ENCODE measurements at places on chromosomes 7 and 10. TPM values are rescaled to one million over a fixed set of nuclear protein-coding genes. Genes with fewer than 3 reads are reported as not detected.
A peak's percentile ranks its signal among the peaks of the same experiment; 100 is the strongest.

DNA sequence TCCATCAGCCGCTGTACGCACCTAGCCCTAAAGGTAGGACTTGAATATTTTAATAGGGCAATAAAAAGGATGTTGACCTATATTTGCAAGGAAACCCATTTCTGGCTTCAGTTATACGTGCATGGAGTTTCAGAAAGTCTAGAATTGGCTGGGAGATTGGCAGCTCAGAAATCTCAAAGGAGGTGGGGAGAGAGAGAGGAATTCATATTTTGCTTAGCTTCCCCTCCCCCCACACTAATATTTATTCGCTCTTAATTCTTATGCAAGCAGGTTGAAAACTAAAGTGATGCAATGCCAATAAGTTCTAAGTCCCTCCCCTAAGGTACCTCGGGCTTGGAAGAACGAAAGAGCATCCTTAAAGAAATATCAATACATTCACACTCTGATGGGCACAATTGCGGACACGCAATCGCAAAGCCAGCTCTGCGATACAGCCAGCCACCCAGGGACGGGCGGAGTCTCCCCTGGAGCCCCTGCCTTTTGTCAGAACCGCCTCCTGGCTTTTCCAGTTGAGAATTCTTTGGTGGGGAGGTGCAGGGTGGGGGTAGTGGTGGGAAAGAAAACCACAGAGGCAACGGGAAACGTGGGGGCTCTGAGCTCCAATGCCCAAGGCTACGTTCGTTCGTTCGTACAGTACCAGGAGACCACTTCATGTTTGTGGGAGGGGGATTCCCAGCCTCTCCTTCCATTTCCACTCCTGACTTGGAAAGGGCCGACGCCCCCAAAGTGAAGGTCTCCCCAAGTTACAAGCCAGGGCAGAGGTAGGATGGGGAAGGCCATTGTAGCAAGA lies 1.3 kb downstream of the SHH start:
- no peak for DNase-seq

Gene PKD2L1
- not detected for polyA plus RNA-seq

GRCh38 chr7:35555386-35555785 lies 139.5 kb downstream of the HERPUD2 start:
- DNase-seq: no peak

DNA sequence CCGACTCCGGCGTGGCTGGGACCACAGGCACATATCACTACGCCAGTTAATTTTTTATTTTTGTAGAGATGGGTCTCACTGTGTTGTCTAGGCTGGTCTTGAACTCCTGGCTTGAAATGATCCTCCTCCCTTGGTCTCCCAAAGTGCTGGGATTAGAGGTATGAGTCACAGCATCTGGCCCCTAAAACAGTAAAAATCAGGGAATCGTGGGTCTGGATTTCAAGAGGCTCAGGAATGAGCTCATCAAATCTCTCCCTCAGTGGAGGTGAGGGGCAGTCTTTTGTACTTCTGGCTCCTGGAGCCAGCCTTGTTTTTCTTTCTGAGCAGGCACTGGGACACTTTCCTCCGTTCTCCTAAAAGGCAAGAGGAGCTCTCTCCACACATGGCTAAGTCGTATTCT lies 32.1 kb upstream of the RHEB start:
- DNase-seq: peak; percentile 30

DNA sequence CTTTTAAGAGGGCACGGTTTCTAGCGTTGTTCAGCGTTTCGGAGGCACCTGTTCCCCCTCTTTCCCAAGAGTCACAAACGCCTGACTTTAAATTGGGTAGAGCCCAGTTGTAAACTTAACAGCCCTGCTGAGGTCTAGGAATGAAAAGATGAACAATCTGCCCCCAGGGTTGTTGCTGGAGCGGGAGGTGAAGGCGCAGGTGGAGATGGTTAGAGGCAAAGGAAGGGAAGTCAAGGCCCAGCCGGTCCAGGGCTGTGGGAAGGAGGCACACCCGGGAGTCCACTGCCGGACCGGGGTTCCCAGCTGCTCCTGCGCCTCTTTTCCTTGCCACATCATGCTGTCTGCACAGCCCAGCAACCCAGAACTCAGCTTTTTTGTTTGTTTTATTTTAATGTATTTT lies 770 bp downstream of the PRXL2A start:
- DNase-seq: no peak

Gene VWDE
- polyA plus RNA-seq: 0.05 TPM

Gene PI4K2A
- 27.3 TPM for polyA plus RNA-seq

DNA sequence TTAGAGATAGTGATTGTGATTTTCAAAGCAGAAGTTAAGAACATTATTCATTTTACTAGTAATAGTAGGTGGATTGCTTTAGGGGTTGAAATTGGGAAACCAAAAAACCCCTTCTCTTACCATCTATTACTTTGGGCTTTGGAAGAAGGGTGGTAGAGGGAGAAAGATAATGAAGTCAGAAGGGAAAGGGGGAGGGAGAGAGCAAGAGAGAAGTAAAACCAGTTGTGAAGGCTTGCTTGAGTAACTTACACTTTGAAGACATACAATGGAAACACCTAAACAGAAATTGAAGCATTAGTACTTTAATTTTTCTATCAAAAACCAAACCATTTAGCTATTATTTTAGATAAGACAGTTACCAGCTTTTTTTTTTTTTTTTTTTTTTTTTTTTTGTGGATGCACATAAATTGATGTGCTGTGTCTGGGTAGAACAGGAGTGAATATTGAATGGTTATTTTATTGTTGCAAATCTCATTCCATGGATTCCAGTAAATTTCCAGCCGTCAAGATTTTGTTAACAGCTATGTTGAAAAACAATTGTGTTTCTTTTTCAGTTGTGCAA lies 5.5 kb downstream of the PRKAR2B start:
- DNase-seq: no peak

Gene SLC13A4
- polyA plus RNA-seq: 0.10 TPM

GRCh38 chr10:64369885-64370773 lies 848.9 kb downstream of the REEP3 start:
- DNase-seq: no peak

GRCh38 chr7:142313528-142313927 lies 55.7 kb upstream of the PRSS58 start:
- no peak for DNase-seq

Gene GRID2IP
- polyA plus RNA-seq: not detected

- no peak for DNase-seq
Observed at GRCh38 chr10:89377705-89378637, at the start of gene IFIT1B. Gene IFIT1B (plus strand): TSS chr10:89378056. CDS start chr10:89378136, 80 bp downstream.

DNA sequence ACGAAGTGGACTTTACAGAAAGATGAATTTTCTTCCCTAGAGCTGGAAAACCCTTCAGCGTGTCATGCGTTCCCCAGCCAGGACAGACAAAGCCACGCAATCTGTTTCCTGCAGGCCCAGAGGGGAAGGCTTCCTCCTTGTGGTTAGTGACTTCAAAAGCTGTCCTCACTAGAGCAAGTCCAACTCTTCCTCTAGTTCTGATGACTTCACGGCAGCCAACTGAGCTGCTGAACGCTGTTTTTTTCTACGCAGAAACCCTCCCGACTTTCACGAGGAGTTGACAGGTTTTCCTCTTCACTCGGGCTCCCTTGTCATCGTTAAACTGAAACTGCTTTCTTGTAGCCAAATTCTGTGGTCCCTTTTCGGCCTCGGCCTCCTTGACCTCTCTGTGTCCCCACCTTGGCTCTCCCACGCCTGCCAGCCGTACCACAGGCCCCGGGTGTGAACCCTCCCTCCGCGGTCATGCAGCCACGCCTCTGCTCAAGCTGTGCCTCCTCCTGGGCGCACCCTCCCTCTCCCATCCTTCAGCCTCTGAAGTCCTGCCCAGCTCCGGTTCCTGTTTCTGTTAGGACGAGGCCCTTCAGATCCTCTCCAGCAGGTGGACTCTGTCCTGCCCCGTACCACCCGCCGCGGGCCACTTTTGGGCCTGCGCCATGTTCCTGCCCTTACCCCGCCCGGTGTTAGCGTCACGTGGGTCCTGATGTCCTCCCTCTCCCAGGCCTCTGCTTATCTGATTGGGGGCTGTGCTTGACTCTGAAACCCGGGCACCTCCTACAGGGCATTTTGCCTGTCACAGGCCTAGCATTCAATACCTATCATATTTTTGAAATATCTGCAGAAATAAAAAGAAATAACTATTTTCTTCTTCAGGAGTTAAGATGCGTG lies 39.3 kb downstream of the CUX1 start:
- DNase-seq: peak; percentile 88

DNA sequence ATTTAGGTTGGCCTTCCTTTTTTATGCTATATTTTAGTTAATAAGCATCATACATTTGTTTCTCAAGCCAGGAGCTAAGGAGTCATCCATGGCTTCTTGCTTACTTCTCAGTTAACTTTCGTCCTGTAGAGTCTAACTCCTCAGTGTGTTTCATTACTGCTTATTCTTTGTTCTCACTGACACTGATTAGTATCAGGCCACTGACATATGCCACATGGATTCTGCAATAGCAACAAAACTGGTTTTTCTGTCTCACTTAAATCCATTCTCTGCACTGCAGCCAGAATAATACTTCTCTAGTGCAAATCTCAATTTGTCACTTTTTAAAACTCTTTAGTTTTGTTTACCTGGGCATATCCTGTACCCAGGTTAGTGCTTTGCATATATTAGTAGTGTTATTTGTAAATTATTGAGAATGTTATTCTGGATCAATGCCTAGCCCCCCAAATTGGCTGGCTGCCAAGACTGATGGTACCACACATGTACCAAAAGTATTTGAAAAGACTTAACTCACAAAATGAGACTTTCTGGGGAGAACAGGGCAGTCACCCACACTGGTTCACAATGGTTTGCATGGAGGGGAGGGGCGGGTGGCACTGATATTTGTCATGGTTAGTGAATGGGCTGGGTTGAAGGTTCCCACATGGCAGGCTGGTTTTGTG lies 79.1 kb downstream of the CCSER2 start:
- DNase-seq: no peak

DNA sequence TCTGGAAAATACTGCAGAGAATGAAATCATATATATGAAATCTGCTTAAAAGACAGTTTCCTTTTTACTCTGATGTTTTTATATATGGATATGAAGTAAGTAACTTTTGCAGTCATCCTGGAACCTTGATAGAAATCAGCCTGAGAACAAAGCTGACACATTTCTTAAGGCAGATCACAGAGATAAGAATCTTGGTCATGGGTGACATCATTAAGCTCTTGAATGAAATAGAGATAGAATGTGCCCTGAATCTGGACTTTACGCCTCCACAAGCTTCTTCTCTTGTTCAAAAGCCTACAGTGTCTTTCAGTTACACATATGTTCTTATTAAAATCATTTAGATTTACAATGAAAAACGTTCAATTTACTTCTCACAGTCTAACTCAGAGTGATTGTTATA lies 319.1 kb upstream of the CNTNAP2 start:
- no peak for DNase-seq

DNA sequence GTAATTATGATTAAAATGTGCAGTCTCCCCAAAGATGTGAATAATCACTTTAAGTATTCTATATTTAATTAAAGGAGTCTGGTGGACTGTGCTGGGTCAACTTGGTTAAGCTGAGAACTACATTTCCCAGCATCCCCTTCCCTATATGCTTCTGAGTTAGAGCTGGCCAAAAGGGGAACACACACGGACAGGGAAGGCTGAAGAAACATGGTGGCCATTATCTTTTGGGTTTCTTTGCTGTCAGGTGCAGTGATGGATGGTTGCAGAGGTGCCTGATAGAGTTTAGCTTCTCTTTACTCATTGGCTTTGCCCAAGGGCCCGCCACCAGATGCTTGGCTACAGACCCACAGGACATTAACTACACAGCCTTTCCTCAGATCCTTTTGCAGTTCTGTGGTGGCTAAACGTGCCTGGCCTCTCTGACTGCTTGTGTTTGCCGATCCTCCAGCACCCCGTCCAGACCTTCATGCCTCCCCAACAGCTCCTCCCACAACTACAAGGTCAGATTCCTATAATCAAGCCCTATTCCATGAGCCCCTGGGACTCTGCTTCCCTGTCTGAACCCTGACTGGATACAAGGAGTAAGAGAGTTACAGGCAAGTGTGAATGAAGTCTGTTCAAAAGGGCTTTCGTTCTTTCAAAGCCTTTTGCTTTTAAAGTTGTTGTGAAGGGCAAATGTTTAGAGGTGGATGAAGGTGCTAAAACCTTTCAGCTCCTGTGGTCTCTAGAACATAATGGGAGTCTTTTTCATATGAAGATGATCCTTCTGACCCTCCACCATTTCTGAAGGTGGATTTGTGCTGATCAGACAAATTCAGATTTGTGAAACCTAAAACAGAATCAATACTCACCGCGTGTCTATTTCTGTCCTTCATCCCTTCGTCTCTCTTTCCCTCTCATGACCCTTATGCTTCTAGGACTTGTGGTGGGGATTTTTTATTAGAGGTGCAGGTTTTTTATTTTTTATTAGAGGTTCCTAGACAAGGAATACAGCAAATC lies 21.5 kb downstream of the BUB3 start:
- no peak for DNase-seq

Gene SRRM3
- 2.5 TPM for polyA plus RNA-seq
